A549 treated with CORT108297 at 1 μM for 4 hours (cell line): ENCODE measurements at places on chromosomes 3 and 15. TPM values are rescaled to one million over a fixed set of nuclear protein-coding genes. Genes with fewer than 3 reads are reported as not detected.

GABRR3 gene
- total RNA-seq = not detected in 5 replicates

PAK6 gene
- 0.15 to 0.39 TPM (median 0.22 TPM) in 5 replicates for total RNA-seq

ARHGEF26 gene
- total RNA-seq = 5.6 to 6.7 TPM (median 6.1 TPM) in 5 replicates

CLDN1 gene
- 21.1 to 29.3 TPM (median 26.0 TPM) in 5 replicates for total RNA-seq

CPNE4 gene
- total RNA-seq = 4.0 to 7.1 TPM (median 5.9 TPM) in 5 replicates

GOLGA8N gene
- total RNA-seq = 1.2 to 1.8 TPM (median 1.3 TPM) in 5 replicates

ALG1L2 gene
- total RNA-seq = not detected in 5 replicates

TRPM1 gene
- not detected in 5 replicates for total RNA-seq

ESYT3 gene
- 0.63 to 1.2 TPM (median 0.85 TPM) in 5 replicates for total RNA-seq

TMEM212 gene
- not detected in 5 replicates for total RNA-seq

DCP1A gene
- total RNA-seq = 6.3 to 7.9 TPM (median 6.8 TPM) in 5 replicates

SCG5 gene
- 2.1 to 2.8 TPM (median 2.2 TPM) in 5 replicates for total RNA-seq
